ENCODE measurements at places on chromosomes 5 and 9.

GRCh38 chr9:35792024-35792813, 828 bp downstream of the NPR2 start:
- DNase-seq, result no peak

DNA sequence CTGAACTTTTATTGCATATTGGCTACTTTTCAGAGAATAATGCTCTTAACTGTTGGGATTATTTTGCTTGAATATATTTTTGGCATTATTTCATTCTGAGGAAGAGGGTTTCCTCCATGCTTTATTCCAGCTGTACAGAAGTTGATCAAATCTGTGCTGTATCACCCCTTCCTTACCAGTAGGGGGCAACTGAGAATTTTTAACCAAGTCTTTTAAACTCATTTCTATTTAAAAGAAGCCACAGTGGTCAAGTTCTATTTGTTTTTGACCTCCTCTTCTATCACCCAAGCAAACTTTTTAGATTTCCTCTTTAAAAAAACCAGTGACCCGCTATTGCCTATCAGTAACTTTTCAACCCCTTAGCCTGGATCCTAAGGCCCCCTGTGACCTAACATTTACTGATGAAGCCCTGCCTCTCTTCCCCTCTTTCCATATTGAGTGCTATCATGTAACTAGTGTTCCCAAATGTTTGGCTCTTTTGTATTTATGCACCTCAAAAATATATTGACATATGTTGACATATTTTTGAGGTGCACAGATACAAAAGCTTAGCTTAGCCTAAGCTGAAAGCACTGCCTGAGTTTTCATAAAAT, 80.6 kb downstream of the FBXO4 start:
- DNase-seq, result no peak

DNA sequence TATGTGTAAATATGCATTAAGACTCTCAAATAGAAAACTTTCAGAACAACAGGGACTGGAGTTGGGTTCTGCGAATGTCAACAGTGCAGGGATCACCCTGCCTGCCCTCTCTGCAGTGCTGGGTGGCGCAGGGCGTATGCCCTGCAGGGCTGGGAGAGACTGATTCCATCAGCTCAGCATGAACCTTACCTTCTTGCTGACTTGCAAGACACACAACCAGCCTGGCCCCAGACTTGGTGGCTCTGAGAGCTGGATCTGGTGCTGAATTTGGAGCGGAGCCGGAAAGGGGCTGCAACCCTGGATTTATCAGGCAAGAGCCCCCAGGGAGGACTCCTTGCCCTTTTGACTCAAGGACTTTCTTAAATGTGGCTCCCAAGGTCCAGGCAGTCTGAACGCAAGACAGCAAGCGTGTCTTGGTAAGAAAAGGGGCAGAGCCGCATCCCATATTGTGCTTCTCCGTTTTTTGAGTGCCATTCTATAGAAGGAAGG, 376.0 kb upstream of the IRX2 start:
- DNase-seq, result no peak

GRCh38 chr5:146344155-146345118, 5.8 kb downstream of the POU4F3 start:
- no peak for DNase-seq

DNA sequence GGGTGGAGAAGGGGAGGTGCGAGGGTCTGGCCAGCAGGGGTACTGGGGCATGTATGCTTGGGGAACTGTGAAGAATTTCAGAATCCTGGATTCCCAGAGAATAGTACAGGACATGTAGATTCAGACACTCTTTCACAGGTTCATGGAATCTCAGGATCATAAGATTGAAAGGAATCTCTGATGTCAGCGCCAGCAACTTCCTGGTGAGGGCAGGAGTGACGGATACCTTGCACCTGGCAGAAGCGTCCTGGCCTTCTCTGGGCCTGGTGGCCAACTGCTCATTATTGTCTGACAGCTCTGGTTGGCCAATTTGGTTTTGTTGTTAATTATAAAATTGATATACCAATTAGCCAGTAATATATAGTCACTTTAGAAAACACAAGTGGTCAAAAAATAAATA, 6.9 kb downstream of the GM2A start:
- no peak for DNase-seq

DNA sequence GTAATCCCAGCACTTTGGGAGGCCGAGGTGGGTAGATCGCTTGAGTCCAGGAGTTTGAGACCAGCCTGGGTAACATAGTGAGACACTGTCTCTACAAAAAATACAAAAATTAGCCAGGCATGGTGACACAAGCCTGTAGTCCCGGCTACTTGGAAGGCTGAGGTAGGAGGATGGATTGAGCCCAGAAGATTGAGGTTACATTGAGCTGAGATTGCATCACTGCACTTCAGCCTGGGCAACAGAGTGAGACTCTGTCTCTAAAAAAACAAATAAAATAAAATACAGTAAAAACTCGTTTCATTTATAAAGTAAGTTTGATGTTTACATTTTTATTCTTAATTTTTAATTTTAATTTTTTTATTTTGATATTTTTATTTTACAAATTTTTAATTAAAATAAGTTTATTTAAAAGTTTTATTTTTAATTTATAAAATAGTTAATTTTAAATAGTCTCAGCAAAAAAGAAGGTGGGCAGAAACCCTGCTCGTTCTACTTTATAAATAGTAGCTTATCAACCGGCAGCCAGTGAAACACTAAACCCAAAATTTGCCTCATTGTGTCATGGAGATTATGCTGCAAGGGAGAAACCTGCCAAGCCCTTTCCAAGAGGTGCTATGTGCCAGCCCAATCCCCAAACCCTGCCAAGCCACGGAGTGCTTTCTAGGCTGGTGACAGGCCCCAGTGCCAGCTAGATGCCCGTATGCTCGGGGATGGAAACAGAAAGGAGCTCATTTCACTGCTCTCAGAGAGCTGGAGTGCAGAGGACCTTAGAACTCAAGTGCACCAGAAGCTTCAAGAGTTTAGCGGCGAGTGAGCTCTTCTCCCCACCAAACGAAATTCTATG, 38.9 kb downstream of the SERINC5 start:
- DNase-seq, result peak; percentile 81

DNA sequence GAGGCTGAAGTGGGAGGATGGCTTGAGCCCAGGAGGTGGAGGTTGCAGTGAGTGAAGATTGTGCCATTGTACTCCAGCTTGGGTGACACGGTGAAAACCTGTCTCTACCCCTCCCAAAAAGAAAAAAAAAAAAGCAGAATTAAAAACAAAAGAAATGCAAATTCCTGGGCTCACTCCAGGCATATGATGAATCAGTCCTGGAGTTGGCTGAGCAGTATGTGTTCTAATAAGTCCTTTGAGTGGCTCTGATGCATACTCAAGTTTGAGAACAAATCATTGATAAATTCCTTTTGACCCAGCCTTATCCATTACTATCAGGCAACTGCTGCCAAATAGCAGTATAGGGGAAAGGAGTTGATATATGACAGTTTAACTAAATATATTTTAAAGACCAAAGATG, 28.3 kb downstream of the UHRF2 start:
- no peak for DNase-seq

DNA sequence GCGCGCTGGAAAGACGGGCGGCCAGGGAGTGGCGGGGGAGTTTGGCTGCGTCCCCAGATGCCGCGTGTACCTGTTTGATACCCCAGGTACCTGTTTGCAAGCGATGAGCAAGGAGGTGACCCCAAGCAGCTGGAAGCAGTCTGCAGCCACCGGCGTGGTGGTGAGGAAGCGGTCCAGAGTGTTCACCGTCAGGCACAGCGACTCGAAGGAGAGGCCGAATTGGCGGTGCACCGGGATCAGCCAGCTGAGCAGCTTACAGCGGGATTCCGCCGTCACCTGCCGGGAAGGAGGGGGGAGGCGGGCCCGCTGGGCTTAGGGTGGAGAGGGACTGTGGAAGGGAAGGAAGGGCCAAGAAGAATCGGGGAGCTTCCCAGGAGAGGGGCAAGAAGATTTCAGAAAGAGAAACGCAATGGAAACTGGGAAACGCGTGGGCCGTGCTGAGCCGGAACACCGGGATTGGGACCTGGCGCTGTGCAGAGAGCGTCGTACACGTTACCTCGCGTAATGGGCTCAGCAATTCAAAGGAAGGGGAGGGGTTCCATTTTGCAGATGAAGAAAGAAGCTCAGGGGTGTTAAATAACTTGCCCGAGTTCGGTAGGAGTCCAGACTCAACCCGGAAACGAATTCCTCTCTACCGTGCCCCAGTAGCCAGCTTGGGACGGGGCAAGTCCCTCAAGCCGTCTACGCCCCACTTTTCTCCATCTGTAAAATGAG, 980 bp downstream of the CCNO start:
- no peak for DNase-seq

DNA sequence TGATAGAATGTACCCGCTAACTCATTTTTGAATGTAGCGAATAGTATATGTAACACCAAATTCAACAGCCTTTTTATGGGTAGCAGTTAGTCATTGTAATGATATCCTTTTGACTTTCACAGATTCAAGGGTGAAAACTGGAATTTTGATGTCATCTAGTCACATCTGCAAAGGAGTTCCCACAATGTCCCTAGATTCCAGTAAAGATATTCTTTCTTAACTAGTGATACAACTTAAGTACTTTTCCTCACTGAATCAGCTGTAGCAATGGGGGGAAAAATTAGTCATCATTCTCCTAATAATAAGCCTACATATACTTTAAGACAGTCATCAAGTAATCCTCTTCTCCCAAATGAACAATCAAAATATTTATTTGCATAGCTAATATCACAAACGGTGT, 11.5 kb upstream of the SSBP2 start:
- no peak for DNase-seq

GRCh38 chr9:125536776-125537175, 170.2 kb downstream of the MAPKAP1 start:
- no peak for DNase-seq

Data from Right ventricle myocardium superior (tissue), 1 donor.